Left ventricle myocardium superior (tissue), 1 donor: ENCODE measurements at places on chromosomes 5 and 9.
A peak's percentile ranks its signal among the peaks of the same experiment; 100 is the strongest.

DNA sequence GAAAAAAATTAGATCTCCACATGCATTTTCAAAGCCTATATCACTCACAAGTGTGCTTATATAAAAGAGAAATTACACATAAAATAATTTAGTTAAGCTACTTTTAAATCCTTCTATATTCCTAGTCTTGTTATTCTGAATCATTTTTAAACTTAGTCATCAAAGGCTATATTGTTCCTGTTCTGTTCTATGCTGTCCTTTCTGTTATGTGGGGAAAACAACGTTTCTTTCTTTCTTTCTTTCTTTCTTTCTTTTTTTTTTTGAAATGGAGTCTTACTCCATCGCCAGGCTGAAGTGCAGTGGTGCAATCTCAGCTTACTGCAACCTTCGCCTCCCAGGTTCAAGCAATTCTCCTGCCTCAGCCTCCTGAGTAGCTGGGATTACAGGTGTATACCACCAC is 389.2 kb upstream of the FTMT start:
- no peak for DNase-seq

DNA sequence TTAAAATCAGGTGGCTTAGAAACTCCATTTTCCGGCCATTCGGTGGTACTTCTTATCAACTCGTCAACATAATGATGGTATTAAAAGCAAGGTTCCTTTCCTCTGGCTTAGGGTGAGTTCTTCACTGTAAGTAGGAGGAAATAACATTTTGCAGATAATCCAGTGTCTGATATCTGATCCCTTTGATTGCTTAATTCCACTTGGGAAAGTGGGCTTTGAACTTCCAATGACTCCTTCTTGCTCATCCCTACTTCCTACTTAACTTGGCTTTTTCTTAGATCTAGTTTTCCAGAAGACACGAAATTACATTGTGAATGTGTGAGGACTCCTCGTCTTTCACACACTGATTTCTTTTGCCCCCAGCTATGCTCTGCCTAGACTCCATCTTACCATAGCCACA is 31.5 kb downstream of the DDX31 start:
- no peak for DNase-seq

- DNase-seq, result no peak
These were observed 686 bp downstream of the BRD9 start for GRCh38 chr5:891837-892393.

- peak; percentile 36 for DNase-seq
These were observed 24.8 kb downstream of the RANBP3L start for GRCh38 chr5:36276864-36277263.

DNA sequence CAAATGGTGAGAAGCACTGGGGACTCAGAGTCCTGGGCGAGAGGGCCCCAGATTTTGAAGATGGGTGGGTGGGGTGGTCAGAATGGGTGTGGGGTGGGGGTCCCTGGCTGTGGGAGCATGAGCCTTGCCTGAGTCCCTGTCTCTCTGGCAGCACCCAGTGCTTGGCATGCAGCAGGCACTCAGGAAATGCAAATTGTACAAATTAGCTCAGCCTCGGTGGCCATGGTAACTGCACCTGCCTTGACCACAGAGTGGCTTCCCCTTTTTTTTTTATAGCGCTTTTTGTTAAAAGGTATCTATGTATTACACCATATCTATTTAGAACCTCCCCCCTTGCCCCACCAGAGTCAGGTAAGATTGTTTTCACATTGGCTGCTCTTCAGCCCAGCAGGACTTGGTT is 19.2 kb upstream of the PITX1 start:
- DNase-seq, result no peak

- DNase-seq, result no peak
These were observed 221.1 kb downstream of the MAN2A1 start for GRCh38 chr5:109910874-109911273.

- no peak for DNase-seq
These were observed 559.5 kb downstream of the DMRTA1 start for GRCh38 chr9:23006127-23006526.
